ENCODE measurements at places on chromosomes 6 and 20. TPM values are rescaled to one million over a fixed set of nuclear protein-coding genes. Genes with fewer than 3 reads are reported as not detected.

DNA sequence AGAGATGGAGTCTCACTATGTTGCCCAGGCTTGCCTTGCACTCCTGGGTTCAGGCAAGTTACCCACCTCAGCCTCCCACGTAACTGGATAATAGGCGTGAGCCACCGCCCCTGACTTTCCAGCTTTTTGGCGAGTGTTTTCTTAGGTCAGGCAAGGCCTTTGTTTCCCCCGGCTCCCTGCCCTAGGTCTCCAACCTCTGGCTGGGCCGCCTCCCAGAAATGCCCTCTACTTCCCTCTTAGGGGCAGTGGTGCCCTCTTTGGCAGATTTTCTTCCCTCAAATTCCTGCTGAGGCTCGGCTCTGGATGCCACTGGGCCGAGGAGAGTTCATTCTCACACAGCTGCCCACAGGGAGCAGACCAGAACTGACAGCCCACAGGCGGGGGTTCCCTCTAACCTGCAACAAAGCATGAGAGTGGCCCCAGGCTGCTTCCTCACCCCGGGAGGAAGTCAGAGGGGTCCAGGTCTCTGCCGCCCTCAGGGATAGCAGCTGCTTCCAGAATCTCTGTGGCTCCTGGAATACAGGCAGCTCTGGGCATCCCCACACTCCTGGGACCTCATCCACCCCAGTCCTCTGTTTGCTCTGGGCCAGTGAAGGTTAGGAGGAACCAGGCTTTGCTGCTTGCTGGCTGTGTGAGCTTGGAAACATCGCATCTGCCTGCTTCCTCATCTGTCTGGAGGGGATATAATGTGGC is 56.5 kb downstream of the TCP11 start:
- no peaks in the 10 kb centered on the region for H3K27me3 ChIP-seq
- H3K27ac ChIP-seq: no peak overlapping the region
- H3K36me3 ChIP-seq: peaks cover 100% of the 10 kb centered on the region
- peaks cover 49% of the 10 kb centered on the region for H3K4me1 ChIP-seq
- DNase-seq: no peak
- no peak overlapping the region for H3K4me3 ChIP-seq

ARHGAP18 gene
- 5.6 TPM for total RNA-seq

HRH3 gene
- not detected for total RNA-seq

MICB gene
- 1.1 TPM for total RNA-seq

DNA sequence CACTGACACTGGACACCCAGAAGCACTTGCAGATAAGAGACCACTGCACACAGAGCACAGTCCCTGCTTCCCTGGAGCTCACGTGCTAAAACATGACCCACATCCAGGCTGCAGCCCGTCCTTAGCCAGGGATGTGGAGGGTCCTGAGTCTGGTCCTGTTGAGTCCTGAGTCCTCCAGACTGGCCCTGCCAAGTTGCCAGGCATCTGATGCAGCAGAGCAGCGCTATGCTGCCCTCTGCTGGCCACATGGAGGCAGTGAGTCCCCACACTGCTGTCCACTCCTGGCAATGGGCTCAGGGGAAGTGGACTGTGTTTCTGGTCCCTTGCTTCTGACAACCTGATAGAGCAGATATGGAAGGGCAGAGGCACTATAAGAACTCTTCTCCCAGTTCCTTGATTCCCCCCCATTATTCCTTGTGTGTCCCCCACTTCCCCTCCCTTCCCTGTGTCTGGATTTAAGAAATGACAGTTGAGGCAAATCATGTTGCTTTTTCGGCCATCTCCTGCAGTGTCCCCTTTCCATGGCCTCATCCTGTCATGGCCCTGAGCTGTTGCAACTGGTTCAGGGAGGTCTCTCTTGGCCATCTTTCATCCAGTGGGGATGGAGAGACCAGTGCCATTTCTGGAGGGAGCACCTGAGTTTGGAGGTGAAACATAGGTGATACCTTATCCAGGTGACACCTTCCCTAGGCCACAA is 86.0 kb downstream of the DHX35 start:
- no peak overlapping the region for H3K27ac ChIP-seq
- peaks cover 6% of the 10 kb centered on the region for H3K27me3 ChIP-seq
- no peak overlapping the region for H3K4me3 ChIP-seq
- H3K4me1 ChIP-seq: peaks cover 14% of the 10 kb centered on the region
- peaks cover 1% of the 10 kb centered on the region for H3K36me3 ChIP-seq

- no peak overlapping the region for H3K4me3 ChIP-seq
- DNase-seq: no peak
- H3K27ac ChIP-seq: no peak overlapping the region
- no peaks in the 10 kb centered on the region for H3K27me3 ChIP-seq
- H3K4me1 ChIP-seq: no peaks in the 10 kb centered on the region
- no peaks in the 10 kb centered on the region for H3K36me3 ChIP-seq
These were observed 47.6 kb downstream of the STX11 start for GRCh38 chr6:144197919-144198318.

DNA sequence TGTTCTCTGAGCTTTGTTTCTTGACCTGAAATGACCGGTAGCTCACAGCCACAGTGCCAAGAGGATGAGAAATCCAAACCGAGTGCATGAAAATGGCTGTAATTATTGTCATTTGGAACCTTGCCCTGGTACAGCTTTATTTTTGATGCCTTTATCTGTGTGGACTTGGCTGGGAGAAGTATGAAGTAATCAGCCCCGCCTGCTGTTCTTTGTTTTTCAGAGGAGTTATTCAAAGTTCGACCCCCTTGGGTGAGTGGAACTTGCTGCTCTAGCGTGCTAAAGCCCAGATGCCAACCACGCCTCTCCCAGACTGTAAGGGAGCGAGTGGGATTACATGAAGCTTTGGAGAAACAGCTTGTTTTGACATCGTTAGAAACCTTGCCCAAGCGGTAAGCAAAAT is 48.3 kb downstream of the ECT2L start:
- no peaks in the 10 kb centered on the region for H3K36me3 ChIP-seq
- peaks cover 30% of the 10 kb centered on the region for H3K4me1 ChIP-seq
- peak; percentile 70 for DNase-seq
- no peaks in the 10 kb centered on the region for H3K27me3 ChIP-seq
- peak overlapping the region; percentile 32 for H3K4me3 ChIP-seq

PREP gene
- 25.2 TPM for total RNA-seq

DNA sequence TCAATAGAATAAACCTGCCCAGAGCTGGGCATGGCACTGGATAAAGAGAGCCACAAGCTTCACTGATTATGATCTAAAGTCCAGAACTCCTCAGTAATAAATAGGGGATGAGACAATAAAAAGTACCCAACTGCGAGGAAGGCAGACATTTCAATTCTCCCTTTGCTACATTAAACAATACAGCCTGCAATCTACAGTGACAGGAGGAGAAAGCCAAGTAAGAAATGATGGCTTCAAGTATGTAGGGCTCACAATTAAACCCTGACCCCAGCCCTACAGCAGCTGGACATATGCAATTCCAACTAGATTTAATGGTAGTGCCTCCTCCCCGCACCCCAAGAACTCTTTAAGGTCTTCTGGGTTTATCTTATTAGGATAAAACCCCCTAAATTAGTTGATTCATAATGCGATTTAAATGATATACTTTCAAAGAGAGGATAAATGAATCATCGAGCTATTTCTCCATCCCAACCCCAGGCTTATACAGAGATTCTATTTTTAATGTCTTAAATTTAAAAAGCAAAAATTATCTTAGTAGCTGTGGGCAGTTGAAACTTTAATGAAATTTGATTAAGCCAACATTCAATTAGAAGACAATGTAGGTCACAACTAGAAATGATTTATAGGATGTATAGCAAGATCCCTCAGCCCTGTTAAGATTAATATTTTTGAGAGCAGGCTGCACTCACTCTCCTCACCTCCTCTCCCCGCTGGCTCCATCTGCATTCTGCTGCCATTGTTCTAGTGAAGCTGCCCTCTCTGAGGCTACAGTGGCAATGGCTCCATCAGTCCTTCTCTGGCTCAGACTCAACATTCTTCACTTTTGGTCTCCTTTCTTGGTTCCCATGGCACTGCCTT is 57.1 kb downstream of the OGFRL1 start:
- no peak overlapping the region for H3K27ac ChIP-seq
- H3K4me1 ChIP-seq: peaks cover 30% of the 10 kb centered on the region
- H3K27me3 ChIP-seq: no peaks in the 10 kb centered on the region
- no peak overlapping the region for H3K4me3 ChIP-seq

TPX2 gene
- total RNA-seq: 0.71 TPM

MUC21 gene
- not detected for total RNA-seq

- no peak overlapping the region for H3K4me3 ChIP-seq
- DNase-seq: no peak
These were observed 186.6 kb downstream of the SOX4 start for GRCh38 chr6:21780141-21780540.

- peak overlapping the region; percentile 95 for H3K27ac ChIP-seq
- H3K4me3 ChIP-seq: no peak overlapping the region
- H3K27me3 ChIP-seq: no peaks in the 10 kb centered on the region
- DNase-seq: no peak
- peaks cover 42% of the 10 kb centered on the region for H3K4me1 ChIP-seq
These were observed 705.9 kb downstream of the MAFB start for GRCh38 chr20:39983183-39983582.

- H3K36me3 ChIP-seq: no peaks in the 10 kb centered on the region
- no peak for DNase-seq
- no peak overlapping the region for H3K4me3 ChIP-seq
- no peak overlapping the region for H3K27ac ChIP-seq
These were observed 345.5 kb downstream of the THBS2 start for GRCh38 chr6:168908166-168908565.

NANP gene
- total RNA-seq: 2.7 TPM

GRCh38 chr20:50584687-50585086 is 74.5 kb downstream of the PTPN1 start:
- no peak overlapping the region for H3K4me3 ChIP-seq
- H3K27ac ChIP-seq: no peak overlapping the region
- H3K4me1 ChIP-seq: peaks cover 11% of the 10 kb centered on the region
- no peaks in the 10 kb centered on the region for H3K27me3 ChIP-seq

DNA sequence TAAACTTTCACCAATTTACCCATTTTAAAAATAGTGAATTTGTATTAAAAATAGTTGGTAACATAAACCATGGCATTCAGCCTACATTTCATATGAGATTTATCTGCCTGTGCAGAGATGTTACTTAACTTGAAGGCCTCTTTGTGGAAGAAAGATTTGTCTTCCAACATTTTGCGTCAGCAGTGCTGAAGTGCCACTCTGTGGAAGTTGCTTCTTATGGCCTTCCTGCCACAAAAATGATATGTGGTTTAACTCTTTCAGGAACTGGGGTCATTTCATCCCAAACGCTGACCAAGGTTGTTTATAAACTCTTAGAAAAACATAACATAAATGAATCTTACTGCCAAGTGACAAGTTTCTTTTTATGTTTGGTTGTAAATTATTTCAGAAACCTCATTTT is 246.8 kb downstream of the ARID1B start:
- peaks cover 52% of the 10 kb centered on the region for H3K4me1 ChIP-seq
- no peak overlapping the region for H3K4me3 ChIP-seq
- DNase-seq: no peak

DNA sequence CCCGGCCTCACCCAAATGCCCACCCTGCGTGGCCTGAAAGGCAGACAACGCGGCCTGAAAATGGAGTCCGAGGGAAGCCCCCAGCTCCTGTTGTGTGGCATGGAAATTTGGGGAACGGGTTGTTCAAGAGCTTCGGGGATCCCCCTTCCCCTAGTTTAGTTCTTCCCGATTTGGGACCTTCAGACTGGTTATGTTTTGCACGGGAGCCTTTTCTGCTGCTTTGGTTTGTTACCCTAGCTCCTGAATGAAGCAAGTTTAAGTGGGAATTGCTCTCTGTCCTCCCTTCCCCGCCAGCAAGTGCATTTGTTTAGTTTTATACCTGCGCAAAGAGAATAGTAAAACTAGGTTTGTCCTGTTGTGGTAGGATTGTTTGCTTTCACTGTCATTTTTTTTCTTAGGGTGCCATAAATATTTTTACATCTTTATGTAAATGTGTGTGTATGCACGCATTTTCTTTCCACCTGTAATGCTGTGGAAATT is 604 bp downstream of the SH3BGRL2 start:
- DNase-seq: no peak
- no peaks in the 10 kb centered on the region for H3K36me3 ChIP-seq
- H3K27ac ChIP-seq: peak overlapping the region; percentile 81
- H3K4me3 ChIP-seq: peak overlapping the region; percentile 87

GRCh38 chr20:61849822-61850221 is 215.9 kb downstream of the TAF4 start:
- H3K4me3 ChIP-seq: no peak overlapping the region
- peaks cover 87% of the 10 kb centered on the region for H3K27me3 ChIP-seq
- H3K27ac ChIP-seq: no peak overlapping the region
- DNase-seq: no peak
- H3K36me3 ChIP-seq: no peaks in the 10 kb centered on the region
- H3K4me1 ChIP-seq: no peaks in the 10 kb centered on the region

DNA sequence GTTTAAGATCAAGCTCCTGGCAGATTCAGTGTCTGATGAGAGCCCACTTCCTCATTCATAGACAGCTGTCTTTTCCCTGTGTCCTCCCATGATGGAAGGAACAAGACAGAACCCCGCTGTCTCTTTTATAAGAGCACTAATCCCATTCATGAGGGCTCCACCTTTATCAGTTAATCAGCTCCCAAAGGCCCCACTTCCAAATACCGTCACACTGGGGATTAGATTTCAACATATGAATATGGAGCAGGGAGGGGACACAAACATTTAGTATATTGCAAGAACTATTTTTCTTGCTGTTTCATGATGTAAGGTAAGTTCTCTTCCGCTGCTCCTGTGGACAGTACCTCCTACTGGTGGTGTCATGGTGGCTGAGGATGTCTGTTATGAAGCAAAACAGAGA is 158.3 kb upstream of the IRAK1BP1 start:
- H3K4me1 ChIP-seq: no peaks in the 10 kb centered on the region
- H3K4me3 ChIP-seq: no peak overlapping the region
- DNase-seq: no peak
- no peak overlapping the region for H3K27ac ChIP-seq
- no peaks in the 10 kb centered on the region for H3K27me3 ChIP-seq

GRCh38 chr6:113015249-113015648 is 668.1 kb downstream of the RFPL4B start:
- H3K27ac ChIP-seq: no peak overlapping the region
- H3K27me3 ChIP-seq: no peaks in the 10 kb centered on the region
- DNase-seq: peak; percentile 14
- no peaks in the 10 kb centered on the region for H3K36me3 ChIP-seq

TPBG gene
- total RNA-seq: 2.6 TPM

- no peaks in the 10 kb centered on the region for H3K36me3 ChIP-seq
- peak overlapping the region; percentile 37 for H3K27ac ChIP-seq
- no peaks in the 10 kb centered on the region for H3K27me3 ChIP-seq
- DNase-seq: no peak
- H3K4me3 ChIP-seq: no peak overlapping the region
These were observed 247.5 kb downstream of the TMEM242 start for GRCh38 chr6:157075549-157076450.

- no peak overlapping the region for H3K27ac ChIP-seq
- H3K4me3 ChIP-seq: no peak overlapping the region
- no peaks in the 10 kb centered on the region for H3K4me1 ChIP-seq
- H3K27me3 ChIP-seq: no peaks in the 10 kb centered on the region
These were observed 702.9 kb downstream of the TENT5A start for GRCh38 chr6:81049425-81050042.

GRCh38 chr6:7905416-7905815 is 5.2 kb downstream of the TXNDC5 start:
- H3K4me1 ChIP-seq: peaks cover 76% of the 10 kb centered on the region
- DNase-seq: no peak
- H3K27ac ChIP-seq: peak overlapping the region; percentile 53

TSPO2 gene
- total RNA-seq: not detected

- DNase-seq: no peak
- H3K4me3 ChIP-seq: no peak overlapping the region
- H3K36me3 ChIP-seq: no peaks in the 10 kb centered on the region
- H3K4me1 ChIP-seq: peaks cover 19% of the 10 kb centered on the region
- no peak overlapping the region for H3K27ac ChIP-seq
These were observed 29.1 kb upstream of the PHACTR3 start for GRCh38 chr20:59575216-59575615.

- DNase-seq: no peak
- peaks cover 15% of the 10 kb centered on the region for H3K4me1 ChIP-seq
- no peak overlapping the region for H3K27ac ChIP-seq
- peaks cover 27% of the 10 kb centered on the region for H3K27me3 ChIP-seq
These were observed 4.3 kb upstream of the SGK1 start for GRCh38 chr6:134322216-134322615.
